ENCODE measurements at places on chromosomes 3 and 15.

GRCh38 chr3:33803894-33804526 lies 5.6 kb downstream of the PDCD6IP start:
- DNase-seq: no peak

DNA sequence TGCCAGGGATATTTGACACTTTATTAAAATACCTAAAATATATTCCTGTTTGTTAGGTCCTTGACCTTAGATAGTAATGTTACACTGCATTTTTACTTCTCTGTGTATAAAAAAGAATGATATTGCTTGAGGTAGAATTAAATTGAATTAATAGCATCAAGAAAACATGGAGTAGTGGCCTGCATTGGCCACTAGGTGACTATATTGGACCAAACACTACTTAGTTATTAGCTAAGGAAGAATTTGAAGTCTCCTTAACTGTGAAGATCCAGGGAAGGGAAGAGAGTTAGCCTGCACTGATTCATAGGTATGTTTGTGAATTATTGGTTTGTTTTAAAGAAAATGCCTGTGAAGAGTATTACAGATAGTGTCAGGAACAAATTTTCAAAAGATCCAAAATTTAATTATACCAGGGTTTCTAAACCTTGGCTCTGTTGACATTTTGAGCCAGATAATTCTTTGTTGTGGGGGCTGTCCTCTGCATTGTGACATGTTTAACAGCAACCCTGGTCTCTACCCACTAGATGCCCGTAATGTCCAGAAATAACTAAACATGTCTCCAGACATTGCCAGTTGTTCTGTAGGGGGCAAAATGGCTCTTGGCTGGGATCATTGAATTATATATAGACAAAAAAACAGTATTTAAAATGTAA lies 103.6 kb upstream of the THSD4 start:
- peak; percentile 37 for DNase-seq

GRCh38 chr3:124504332-124505059 lies 225.8 kb upstream of the UMPS start:
- no peak for DNase-seq

- DNase-seq: no peak
Observed at GRCh38 chr3:32612547-32612946, 41.9 kb upstream of the DYNC1LI1 start.

DNA sequence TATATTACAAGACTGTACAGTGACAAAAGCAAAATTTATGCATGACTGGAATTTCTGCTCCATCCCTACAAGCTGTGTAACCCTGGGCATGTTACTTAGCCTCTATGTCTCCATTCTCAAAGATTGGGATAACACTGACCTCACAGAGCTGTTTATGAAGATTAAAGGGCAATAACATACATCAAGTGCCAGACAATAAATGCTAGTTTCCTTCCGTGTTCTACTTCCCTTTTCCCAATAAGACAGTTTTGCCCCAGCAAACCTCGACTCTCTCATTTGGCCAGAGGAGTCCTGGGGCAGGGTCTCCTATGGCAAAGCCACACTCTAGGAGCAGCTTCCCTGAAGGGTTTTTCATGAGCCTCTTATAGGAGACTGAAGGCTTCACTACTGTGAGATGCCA lies 7.5 kb downstream of the HEXA start:
- no peak for DNase-seq

- no peak for DNase-seq
Observed at GRCh38 chr3:56900801-56901200, 99.1 kb upstream of the ARHGEF3 start.

DNA sequence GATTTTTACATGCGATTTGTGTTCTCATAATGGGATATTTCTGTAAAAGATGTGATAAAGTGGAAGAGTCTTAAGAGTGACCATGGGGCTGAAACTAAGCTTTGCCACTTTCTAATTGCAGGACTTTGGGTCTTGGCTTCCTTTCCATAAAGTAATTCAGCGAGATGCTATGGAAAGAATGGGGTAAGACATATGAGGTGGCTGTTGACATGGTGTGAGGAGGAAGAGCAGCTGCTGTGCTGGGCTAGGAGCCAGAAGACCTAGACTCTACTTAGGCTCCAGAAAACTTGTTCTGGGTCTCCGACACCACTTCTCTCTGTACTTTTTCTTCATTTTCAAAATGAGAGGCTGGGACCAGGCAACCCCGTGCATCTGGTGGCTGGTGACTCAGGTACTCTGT lies 654.5 kb upstream of the CFAP20DC start:
- no peak for DNase-seq

- peak; percentile 65 for DNase-seq
Observed at GRCh38 chr15:40873694-40874561, at the start of gene RHOV. TSS of gene RHOV (minus strand) at chr15:40874234. CDS start at chr15:40874139, 95 bp downstream.

DNA sequence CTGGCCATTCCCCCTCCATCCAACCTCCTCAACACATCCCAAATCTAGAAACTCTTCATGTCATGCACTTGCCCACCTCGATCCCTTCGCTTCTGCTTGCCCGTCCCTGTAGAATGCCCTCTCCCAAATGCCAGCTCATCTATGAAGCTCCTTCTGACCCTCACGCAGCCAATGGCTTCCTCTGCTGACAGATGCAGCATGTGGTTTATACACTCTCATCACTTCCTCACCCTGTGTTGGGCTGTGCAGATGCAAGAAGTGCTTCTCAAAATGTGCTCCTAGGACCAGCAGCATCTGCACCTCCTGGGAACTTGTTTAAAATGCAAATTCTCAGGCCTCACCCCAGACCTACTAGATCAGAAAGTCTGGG lies 51.7 kb downstream of the SEMA5B start:
- no peak for DNase-seq

DNA sequence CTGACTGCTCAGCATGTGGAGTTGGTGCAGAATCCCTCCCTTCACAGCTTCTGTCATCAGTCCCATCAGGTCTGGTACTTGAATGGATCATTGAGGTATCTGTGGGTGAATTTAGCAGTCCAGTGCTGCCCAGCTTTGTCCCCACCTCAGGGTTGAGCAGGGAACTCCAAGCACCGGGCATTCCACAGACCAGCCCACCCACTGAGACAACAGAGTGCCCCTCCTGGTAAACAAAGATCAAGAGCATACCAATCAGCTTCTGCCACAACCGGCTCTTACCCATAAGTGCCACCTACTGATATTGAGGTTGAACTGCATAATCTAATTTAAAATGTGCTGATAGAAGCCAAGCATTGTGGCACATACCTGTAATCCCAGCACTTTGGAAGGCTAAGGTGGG lies 57.1 kb upstream of the FXR1 start:
- DNase-seq: peak; percentile 3

DNA sequence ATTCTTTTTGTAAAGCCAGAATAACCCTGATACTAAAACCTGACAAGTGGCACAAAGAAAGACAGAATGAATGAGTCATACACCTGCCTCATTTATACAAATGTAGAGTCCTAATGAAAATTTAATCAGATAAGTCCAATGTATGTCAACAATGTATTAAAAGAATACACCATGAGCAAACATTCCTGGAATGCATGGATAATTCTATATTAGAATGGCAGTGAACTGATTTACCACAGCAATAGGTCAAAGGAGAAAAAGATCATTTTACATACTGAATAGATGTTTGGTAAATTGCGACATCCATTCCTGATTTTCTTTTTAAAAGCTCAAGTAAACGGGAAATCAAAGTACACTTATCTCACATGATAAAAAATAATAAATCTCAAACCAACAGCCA lies 11.2 kb upstream of the LOXL1 start:
- no peak for DNase-seq

GRCh38 chr3:135106445-135106844 lies 311.4 kb downstream of the EPHB1 start:
- DNase-seq: peak; percentile 30

DNA sequence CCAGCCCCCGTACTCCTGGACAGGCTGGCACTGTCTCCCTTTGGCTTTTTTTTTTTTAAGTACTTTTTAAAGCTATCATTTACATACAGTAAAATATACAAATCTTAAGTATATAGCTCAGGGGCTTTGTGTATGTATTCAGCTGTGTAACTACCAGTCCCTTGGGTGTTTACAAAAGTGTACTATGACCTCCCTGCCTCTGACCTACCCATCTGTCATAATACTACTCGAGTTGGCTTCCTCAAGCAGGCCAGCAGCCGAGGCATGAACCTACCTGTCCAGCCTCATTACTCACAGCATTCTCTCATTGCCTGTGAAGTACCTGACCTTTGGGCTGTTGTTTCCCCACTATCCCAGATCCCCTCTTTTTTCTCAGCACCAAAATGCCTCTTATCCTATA lies 33.2 kb downstream of the ABHD2 start:
- DNase-seq: no peak

DNA sequence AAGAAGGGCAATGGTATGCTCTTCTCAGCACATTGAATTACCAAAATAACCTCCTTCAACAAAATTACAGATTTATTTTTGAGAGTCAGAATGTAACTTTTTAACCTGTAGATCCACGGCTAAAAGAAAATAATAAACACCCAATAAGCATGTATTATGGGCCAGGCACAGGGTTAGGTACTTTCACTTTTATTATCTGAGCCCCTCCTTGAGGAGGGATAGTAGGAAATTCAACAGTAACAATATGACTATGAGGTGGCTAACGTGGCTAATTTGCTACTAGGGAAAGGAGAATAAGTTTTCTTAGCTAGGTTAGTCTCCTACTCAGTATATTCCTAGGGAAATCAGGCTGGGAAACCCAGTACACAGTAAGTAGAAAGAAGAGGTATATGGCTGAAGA lies 306.9 kb downstream of the GAP43 start:
- no peak for DNase-seq

DNA sequence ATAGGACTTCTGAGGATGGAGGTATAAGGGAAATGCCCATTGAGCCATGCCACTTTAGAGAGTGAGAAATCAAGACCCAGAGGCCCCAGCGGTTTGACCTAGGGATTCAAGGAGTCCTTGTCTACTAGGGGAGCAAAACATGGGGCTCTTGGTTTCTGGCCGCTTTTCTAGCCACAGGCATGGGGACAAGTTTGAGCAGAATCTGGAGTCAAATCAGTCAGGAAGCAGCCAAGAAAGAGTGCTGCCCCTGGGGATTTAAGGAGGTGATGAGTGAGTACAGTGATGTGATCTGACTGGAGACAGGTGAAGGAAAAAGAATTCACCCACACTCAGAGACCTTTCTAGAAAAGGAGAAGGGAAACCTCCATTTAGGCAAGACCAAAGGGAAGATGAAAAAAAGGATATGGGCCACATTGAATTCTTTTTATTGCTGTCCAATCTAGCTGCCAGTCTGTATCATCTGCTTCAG lies 244.0 kb upstream of the TBC1D5 start:
- no peak for DNase-seq

GRCh38 chr3:107620534-107620933 lies 97.8 kb downstream of the BBX start:
- DNase-seq: no peak

GRCh38 chr15:62403164-62403809 lies 238.2 kb upstream of the C2CD4B start:
- DNase-seq: no peak

DNA sequence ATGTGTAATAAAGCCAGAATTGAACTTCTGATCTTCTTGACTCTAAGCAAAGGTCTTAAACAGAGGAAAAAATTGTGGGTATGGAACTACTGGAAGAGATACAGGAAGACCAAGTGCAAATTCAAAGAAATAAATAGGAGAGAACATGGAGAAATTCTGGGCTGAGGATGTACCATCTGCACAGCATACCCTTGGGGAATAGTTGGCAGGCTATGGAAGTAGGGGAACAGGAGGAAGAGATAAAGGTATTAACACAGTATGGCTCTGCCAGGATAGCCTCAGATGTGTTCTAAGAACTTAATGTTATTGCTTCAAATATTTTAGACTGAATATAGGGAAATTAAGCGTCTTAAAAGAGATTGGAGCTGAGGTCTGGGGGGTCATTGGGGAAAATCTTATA lies 485.4 kb downstream of the CNTN3 start:
- no peak for DNase-seq

- no peak for DNase-seq
Observed at GRCh38 chr15:99598296-99598695, 32.5 kb downstream of the MEF2A start.

DNA sequence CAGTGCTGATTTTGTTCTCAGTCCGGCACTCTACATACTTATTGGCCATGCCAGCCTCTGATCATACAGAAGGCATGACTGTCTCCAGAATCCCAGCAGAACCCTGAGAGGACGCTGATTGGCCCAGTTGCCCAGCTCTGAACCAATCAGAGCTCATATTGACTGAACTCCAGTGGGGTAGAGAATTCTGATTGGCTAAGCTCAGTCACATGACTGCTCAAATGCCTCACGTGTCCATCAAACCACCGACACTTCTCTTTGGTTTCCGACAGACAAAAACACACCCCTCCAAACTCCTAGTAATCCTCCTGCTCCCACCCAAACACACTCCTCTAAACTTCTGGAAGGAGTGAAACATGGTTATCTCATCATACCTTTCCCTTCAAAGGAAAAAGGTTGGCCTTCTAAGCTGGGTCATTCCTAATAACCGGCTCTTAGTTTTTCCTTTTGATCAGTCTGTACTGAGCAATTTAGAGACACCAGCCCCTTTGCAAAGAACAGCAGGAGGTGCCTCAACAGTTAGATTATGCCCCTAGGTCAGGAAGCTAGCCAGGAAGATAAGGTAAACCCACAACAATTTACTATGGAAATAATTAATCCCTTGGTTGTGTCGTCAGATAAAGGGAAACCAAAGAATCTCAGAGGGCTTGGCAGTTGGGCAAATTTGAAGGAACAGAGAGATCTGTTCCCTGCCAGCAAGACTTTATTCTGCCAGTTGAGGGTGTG lies 187.8 kb downstream of the TLE3 start:
- DNase-seq: no peak

GRCh38 chr15:77564938-77565337 lies 67.8 kb downstream of the LINGO1 start:
- DNase-seq: no peak

- DNase-seq: no peak
Observed at GRCh38 chr15:65385870-65386258, 8.1 kb upstream of the IGDCC3 start.

DNA sequence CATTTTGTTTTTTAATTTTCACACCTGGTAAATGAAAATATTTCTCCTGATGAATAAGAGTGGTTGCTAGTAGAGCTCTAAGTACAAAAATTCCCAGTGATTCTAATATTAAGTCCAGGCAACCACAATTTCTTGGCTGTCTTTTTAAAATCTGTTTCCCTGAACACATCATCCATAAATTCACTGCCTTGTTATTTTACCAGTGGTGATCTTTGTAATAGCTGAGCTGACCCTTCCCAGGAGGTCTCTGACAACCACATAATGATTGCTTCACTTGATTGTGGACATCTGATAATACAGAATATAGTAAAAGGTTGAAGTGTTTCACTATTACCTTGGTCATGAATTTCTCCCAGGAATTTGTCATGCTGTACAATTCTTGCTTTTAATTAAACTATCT lies 13.9 kb upstream of the TOP2B start:
- DNase-seq: no peak

DNA sequence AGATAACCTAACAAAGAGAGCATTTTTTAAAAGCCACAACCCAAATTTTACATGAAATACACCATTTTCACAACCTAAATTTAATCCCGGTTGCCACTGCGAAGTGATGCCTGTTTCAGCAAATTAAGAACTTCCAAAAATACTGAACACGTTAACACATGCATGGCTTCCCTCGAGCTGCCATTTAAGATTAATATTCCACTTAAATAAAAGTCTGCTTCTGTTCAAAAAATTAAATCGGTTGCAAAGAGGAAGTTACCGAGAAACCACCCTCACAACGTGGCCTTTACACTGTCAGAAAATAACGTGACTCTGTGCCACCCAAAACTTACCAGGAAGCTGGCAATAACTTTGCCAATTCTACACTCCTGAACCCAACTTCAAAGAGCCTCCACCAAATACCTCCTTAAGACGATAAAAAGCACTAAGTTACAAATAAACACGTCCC lies 1.2 kb downstream of the TBL1XR1 start:
- no peak for DNase-seq

All from NCI-H460 (cell line).